EL (cell line): ENCODE measurements at places on chromosomes 5 and 9.

- no peak for DNase-seq
These were observed 39.4 kb downstream of the MRPL36 start for GRCh38 chr5:1760231-1760630.

DNA sequence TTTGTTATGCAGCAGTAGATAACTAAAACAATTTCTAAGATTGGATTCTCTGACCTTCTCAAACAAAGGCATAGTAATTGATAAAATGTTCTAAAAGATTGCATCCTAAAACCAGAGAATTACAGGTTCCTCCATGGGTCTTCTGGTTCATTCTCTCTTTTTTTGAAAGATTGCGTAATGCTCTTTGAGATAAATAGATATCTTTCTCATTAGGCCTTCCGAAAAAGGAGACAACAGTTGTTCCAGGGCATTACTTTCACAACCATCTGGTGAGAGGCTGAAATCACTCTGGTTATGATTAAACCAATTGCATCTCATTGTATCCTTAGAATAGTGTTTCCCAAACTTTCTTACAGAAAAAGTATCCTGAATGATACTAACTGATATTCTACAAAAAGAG is 174.7 kb upstream of the NREP start:
- DNase-seq = no peak

DNA sequence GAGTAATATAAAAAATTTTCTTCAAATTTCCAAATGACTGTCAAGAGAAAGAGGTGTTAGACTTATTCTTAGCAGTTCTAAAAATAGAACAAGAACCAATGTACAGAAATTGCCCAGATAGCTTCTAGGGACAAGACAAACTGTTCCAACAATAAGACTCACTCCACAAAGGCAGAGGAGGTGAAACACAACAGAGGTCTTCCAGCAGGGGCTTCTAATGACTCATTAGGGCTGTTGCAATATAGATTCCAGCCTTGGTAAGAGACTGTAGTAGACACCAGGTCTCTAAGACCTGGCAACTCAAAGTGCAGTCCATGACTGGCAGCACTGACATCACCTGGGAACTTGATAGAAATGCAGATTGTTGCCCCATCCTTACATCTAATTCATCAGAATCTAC is 134.6 kb upstream of the VLDLR start:
- DNase-seq = no peak

GRCh38 chr5:94057217-94057616 is 315.8 kb upstream of the POU5F2 start:
- DNase-seq = no peak

GRCh38 chr9:16930578-16930977 is 60.1 kb upstream of the BNC2 start:
- DNase-seq = no peak

DNA sequence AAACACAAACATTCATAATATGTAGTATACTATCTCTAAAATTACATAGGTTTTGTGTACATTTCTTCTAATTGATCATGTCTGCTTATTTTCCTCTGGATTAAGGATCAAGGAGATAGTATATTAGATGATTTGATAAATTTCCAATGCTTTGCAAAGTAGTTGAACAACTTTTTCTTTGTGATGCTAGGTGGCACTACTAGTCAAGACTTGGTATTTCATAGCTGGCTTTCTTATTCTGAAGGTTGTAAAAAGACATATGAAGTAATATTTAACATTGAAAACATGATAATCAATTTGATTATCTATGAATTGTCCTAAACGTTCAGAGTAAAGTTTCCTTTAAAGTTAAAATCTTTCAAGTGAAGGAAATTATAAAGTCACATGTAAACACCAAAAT is 106.1 kb upstream of the FGF10 start:
- DNase-seq = no peak

- no peak for DNase-seq
These were observed 28.4 kb upstream of the EBF1 start for GRCh38 chr5:159128070-159128541.

DNA sequence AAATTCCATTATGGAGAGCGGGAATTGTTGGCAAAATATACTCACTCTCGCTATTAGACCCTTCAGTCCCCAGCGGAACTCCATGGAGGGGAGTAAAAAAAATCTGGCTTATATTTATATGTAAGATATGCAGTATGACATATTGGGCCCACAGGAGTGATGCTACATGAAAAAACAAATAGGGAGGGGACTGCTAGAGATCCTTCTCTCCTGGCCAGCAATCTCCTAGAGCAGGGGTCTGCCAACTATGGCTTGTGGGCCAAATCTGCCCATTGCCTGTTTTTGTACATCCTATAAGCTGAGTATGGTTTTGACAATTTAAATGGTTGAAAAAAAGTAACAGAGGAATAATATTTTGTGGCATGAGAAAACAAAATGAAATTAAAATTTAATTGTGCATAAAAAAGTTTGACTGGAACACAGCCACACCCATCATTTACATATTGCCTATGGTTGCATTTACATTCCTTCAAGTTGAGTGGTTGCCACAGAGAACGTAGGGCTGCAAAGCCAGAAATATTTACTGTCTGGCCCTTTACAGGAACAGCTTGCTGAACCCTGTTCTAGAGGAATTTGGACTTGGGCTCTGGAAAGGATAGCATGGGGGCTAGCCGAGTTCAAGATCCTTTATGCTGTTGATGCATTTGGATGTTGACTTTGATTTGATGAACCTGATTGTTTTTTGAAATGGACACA is 197.3 kb upstream of the CLINT1 start:
- DNase-seq = peak; percentile 53

DNA sequence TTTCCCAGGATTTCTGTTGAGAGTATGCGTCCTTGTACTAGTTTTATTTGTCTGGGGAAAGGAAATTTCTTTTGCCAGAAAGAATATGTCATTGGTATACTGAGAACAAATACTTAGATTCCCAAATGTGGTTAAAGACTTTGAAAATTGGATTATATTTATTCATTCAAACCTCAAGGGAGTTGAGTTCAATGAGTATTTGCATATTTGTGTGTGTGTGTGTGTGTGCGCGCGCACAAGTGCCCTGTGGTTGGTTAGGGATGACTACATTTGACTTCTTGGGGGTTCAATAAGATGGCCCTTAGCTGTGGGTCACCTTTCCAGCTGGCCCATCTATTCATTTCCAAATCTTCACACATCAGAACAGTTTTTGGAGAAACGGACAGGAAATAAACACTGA is 4.9 kb downstream of the RXFP3 start:
- no peak for DNase-seq

DNA sequence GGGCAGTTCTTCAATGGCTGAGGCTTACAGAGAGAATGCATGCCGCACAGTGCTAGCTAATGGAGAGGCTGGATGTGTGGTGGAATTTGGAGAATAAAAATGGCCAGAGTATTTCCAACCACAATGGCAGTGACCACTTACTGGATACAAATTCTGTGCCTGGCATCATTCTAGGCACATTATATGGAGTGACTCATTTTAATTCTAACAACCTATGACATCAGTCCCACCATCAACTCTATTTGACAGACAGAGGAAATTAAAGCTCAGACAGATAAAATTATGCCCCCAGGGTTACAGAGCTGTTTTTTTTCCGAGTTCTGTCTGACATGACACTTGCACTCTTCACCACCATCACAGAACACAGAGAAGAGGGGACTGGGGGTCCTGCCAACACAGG is 105.6 kb upstream of the IL12B start:
- no peak for DNase-seq

DNA sequence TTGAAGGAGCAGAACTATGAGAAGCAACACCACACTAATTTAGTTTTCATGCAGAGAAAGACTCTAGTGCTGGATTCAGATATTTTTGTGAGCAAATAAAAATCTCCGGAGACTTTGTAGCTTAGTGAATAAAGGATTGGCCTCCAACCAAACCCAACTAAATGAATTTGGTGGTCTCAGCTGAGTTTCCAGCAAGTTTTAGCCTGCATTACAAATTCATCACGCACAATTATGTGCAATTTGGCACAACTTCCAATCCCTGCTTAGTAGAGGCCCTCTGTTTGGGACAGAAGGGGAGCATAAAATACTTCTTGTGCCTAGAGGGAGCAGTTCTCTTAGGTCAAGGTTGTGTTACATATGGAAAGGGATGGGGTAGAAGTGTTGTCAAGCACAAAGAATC is 112.3 kb upstream of the ADAMTSL1 start:
- no peak for DNase-seq

GRCh38 chr9:33065157-33066076 is 11.1 kb downstream of the SMU1 start:
- no peak for DNase-seq

- no peak for DNase-seq
These were observed 378.1 kb downstream of the ELAVL2 start for GRCh38 chr9:23447944-23448343.

GRCh38 chr9:128089299-128089698 is 21.3 kb downstream of the SLC25A25 start:
- no peak for DNase-seq

GRCh38 chr9:89080193-89080592 is 88.9 kb downstream of the S1PR3 start:
- DNase-seq = no peak

- peak; percentile 32 for DNase-seq
These were observed 94.4 kb downstream of the VAV2 start for GRCh38 chr9:133897675-133898074.

GRCh38 chr9:127814619-127815511 is 12.2 kb downstream of the FPGS start:
- DNase-seq = no peak

DNA sequence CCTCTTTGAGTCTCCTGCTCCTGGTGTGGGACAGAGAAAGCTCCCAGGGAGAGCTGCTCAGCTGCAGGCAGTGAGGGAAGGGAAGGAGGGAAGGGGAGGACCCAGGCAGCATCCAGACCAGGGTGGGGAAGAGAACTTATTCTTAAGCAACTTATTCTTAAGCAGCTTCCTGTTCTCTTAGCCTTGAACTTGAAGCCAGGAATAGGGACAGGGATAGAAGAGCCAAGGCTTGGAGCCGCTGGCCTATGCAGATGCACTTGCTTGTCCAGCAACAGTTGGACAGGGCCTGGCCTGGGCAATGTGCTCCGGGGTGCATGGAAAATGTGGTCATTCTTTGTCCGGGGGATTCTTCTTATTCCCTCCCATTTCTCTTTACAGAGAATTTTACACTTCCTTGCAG is 31.4 kb upstream of the SPTLC1 start:
- peak; percentile 34 for DNase-seq

- DNase-seq = no peak
These were observed 8.5 kb upstream of the ACSL6 start for GRCh38 chr5:132019857-132020555.

- DNase-seq = no peak
These were observed 562.8 kb downstream of the PTPRD start for GRCh38 chr9:10050016-10050415.

DNA sequence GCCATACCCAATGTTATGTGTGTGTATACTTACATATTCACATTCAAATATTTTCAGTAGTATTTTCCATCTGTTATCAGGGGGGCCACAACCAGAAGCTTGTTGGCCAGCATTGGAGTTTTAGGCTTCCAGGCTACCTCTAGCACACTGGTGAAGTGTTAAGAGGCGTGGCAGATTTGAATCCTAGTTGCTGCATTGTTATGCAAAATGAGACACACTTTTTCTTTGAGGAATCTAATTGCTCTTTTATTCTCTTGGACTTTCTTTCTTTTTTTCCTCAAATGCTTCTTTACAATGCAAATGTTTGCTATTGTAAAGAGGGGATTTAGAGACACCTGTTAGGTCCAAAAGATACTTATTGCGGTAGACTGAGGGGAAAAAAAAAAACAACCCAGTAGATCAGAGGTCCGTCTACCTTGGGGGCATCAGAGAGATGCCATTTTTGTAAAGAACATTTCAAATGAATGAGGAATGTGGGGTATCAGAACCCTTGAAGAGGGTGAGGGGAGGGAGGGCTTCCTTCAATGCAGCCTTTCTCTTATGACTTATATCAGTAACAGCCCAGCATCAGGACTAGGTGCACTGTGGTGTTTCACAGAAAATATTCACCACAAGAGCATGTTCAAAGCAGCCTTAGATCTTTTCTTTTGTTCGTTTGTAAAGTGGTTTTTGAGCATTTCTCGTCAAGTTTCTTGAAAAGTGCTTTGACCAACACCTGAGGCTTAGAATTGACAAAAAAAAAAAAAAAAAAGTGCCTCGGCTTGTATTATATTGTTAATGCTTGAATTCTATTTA is 3.8 kb downstream of the SMARCA2 start:
- DNase-seq = no peak

DNA sequence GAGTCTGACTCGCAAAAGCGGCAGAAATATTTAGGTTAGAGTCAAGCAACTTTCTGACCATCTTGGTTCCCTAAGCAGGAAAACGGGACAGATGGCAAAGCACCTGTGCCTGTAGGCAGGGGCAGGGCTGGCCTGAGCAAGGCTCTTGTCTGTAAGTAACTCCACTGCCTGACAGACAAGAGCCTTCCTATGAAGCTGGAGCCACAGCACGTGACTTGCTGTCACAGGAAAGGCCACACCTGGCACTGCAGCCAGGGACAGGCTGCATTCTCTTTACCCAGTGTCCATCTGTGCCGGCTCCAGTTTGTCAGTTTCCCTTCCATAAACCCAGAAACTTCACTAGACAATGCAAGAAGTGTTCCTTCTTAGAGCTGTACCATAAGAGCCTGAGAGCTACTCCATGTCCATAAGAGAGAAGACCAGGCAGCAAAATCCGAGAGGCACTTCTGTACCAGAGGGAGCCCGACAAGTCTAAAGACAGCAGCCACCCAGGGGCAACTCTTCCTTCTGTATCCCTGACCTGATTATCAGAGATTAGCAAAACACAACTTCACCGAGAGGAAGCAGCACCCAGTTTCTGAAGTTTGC is 78.1 kb downstream of the GPR21 start:
- no peak for DNase-seq

- no peak for DNase-seq
These were observed 28.1 kb downstream of the NIPBL start for GRCh38 chr5:36904677-36905076.
